ENCODE measurements at places on chromosomes 6 and 20.

- no peak for DNase-seq
Measured at GRCh38 chr20:21302664-21303060, 469 bp upstream of the XRN2 start.

- DNase-seq: no peak
Measured at GRCh38 chr6:169982461-169983386, 231.3 kb downstream of the ERMARD start.

DNA sequence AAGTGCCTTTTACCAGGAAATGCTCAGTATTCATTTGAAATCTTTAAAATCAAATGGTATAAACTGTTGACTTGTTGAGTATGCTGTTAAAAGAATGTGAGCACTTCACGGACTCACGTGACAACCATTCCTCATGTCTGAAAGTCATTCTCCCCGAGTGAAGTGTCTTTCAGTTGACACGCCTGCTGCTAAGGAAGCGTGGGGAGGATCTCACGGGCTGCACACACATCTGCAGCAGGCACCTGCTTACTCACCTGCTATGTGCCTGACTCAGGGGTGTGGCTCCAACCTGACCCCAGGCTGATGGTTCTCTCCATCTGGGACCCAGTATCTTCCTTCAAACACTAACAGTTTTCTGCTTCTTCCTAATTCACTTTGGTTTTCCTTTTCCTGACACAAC lies 32.7 kb downstream of the WDR27 start:
- no peak for DNase-seq

GRCh38 chr6:82178077-82178758 lies 69.3 kb downstream of the IBTK start:
- DNase-seq: no peak

- no peak for DNase-seq
Measured at GRCh38 chr6:119350202-119350951, 816 bp upstream of the MAN1A1 start.

- DNase-seq: no peak
Measured at GRCh38 chr6:81638366-81638765, 114.1 kb downstream of the TENT5A start.

GRCh38 chr6:5956939-5957338 lies 49.8 kb downstream of the NRN1 start:
- DNase-seq: no peak

GRCh38 chr20:45346291-45346718 lies 1.9 kb downstream of the SDC4 start:
- DNase-seq: no peak

DNA sequence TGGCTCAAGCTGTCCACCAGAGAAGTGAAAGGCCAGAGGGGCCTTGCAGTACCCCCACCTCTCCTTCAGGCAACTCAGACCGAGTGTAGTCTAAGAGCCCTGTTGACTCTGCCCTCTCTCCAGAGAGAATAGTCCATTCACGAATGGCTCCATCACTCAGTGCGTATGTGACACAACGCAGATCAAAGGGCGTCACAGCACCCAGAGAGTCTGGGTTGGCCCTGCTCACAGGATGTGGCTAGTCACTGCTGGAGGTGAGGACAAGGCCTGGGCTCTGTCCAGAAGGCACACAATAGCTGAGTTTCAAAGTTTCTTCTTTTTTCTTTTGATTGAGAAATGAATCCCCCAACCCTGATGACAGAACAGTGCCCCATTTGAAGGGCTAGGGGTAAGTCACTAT lies 74.1 kb downstream of the TRMT11 start:
- no peak for DNase-seq

- no peak for DNase-seq
Measured at GRCh38 chr6:167146977-167147376, 10.8 kb downstream of the GPR31 start.

DNA sequence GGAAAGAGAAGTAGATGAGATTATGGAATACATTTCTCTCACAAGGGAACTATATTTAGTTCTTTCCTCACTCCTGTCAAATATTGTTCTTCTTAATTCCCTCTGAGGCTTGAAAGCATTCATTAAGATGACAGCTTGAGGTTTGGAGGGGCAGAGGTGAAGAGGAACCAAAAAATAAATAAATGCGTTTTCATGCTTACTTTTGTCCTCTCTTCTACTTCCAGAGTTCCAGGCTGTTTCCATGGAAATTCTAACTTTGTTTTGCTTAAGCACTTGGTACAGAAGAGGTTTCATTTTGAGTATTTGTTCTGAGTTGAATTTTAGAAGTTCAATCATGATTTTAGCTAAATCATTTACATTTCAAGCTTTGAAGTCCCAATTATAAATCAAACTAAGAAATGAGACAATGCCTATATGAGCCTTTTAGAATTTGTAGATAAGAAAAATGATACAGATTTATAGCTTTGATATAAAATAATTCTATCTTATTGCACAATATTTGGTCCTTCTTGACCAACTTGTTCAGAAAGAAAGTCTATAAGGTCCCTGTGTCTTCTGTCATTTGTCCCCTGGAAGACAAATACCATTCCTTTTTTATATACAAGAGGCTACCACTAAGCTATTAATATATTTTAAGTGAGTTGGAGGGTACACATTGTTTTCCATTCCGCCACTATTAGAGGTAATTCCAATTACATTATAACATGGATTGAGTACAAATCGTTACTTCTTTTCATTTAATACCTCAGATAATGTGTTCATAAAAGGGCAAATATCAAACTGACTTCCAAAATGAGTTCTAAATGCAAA lies 16.3 kb downstream of the RBM24 start:
- no peak for DNase-seq

DNA sequence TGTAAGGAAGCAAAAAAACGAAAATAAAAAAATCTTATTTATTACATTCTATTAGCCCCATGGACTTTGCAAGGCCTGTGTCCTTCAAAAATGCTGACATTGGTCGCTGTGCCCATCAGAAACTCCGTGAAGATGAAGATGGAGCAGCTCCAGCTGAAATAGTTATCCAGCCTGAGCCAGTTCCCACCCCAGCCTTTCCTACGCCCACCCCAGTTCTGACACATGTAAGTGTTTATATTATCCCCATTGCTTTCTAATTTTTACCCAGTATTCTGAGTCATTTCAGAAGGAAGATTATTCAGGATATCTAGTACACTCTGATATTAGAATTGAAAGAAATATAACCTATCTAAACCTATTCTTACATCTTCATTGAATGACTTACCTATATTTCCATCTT lies 217.7 kb downstream of the ARHGAP18 start:
- DNase-seq: no peak

- DNase-seq: no peak
Measured at GRCh38 chr6:106829451-106829850, 145.1 kb downstream of the CD24 start.

DNA sequence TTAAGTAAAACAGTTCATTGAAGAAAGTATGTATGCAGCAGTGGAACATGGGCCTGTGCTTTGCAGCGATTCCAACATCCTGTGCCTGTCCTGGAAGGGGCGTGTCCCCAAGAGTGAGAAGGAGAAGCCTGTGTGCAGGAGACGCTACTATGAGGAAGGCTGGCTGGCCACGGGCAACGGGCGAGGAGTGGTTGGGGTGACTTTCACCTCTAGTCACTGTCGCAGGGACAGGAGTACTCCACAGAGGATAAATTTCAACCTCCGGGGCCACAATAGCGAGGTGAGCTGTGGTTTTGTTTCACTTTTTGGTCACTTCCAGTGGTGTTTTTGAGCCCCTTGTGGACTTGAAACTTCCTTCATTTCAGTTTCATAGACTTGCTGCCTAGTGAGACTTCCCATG lies 1.7 kb downstream of the TULP4 start:
- no peak for DNase-seq

DNA sequence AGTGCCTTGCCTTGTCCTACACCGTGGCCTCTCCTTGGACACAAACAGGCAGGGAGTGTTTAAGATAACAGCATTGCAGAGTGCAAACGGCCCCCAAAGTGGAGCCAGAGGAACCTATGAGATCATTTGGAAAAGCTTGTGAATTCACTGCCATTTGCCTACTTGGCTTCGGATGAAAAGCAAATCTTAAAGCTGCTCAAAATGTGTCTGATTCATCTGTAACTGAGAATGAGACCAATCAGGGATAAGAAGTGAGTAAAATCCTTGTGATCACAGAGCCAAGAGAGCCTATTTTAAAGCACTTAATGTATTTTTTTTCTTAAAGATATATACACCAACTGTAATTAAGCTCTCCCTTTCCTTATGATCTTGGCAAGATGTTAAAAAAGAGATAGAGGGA lies 65.7 kb upstream of the BACH2 start:
- no peak for DNase-seq

- DNase-seq: no peak
Measured at GRCh38 chr6:155274106-155274505, 10.3 kb downstream of the CLDN20 start.

GRCh38 chr20:15742627-15743026 lies 830.6 kb downstream of the KIF16B start:
- DNase-seq: no peak

- DNase-seq: no peak
Measured at GRCh38 chr6:36847991-36848390, 8.7 kb upstream of the CPNE5 start.

- DNase-seq: no peak
Measured at GRCh38 chr20:1661542-1662299, 4.1 kb upstream of the SIRPG start.

GRCh38 chr6:160082627-160083026 lies 39.0 kb upstream of the SLC22A1 start:
- DNase-seq: no peak

- no peak for DNase-seq
Measured at GRCh38 chr6:53331678-53332077, 17.1 kb downstream of the ELOVL5 start.

GRCh38 chr6:158150701-158151100 lies 17.4 kb downstream of the SERAC1 start:
- DNase-seq: no peak

Data from SJSA1 (cell line).